ENCODE measurements at places on chromosomes 13 and 19.

- no peak for DNase-seq
Measured at GRCh38 chr13:96338030-96338429, 248.1 kb downstream of the HS6ST3 start.

DNA sequence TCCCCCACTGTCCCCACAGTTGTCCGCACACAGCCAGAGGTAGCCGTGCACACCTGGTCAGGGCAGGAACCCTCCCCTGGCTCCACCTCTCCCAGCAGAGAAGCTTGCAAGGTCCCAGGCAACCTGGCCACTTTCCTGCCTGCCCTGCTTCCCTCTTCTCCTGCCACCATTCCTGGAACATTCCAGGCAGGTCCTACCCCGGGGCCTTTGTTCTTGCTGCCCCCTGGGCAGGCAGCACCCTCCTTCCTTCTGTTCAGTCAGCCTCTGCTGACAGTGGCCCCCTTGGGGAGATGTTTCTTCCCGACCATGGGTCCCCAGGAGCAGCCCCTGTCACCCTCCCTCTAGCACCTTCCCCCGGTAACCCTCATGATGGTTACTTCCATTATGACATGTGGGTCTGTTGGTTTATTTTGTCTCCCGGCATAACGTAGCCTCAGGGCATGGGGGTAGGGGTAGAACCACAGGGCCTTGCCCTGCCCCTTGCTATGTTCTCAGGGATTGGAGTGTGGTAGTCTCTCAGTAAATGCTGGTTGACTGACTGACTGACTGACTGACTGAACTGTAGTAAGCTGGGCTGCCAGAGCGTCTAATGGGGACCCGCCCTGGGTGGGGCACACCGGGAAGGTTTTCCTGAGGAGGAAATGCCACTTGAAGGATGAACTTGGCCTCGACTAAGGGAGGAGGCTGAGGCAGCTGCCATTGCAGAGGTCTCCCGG, 10.8 kb downstream of the PAK4 start:
- no peak for DNase-seq

DNA sequence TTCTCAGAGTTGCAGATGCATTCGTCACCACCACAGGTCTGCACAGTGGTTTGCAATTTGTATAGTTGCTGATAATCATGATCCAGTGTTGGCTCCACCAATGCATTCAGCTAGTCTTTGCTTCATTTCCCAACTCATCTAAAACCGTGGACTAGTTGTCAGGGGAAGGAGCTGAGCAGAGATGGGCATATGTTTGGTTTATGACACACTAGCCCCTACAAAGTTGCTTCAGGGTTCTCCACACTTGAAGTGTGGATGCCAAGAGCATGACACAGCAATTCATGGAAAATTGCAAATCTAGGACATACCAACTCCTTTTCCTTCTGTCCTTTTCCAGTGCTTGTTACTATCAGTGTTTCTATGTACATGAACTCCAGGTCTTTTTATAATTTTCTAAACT, 168.0 kb downstream of the TNFSF13B start:
- DNase-seq = no peak

DNA sequence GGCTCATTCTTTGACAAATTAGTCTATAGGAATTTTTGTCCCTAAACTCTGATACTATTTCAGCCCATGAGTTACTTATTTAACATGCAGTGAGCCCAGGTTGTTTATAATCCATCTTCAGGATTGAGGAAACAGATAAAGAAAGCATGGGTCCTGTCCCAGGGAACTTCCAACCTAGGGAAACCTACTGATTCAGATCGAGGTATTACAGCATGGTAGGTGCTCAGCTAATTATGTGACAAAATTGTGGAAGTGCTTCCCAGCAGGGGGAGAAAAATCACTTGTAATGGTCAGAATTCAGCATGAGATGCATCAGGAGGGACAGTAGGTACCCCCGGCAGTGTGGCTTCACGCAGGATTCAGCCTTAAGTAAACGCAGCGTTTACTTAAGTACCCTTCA, 171.3 kb downstream of the NUFIP1 start:
- DNase-seq = no peak

GRCh38 chr19:55546822-55547614, 1.7 kb upstream of the SBK3 start:
- no peak for DNase-seq

DNA sequence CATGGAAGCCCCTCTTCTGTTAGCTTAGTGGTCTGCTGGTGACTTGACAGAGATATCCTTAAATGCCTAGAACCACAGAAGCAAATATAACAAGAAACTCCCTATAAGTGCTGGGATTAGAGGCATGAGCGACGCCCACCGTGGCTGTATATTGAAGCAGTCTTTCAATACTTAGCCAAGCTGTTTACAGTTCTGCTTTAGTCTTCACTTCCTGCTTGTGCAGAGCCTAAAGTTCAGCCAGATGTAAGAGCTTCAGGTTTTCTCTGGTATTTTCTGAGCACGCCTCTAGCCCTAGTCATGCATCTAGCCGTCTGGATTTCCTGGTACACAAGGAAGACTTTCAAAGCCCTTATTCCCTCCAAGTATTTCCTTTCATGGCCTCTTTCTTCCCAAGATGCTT, 28.5 kb downstream of the TRPM4 start:
- DNase-seq = no peak

DNA sequence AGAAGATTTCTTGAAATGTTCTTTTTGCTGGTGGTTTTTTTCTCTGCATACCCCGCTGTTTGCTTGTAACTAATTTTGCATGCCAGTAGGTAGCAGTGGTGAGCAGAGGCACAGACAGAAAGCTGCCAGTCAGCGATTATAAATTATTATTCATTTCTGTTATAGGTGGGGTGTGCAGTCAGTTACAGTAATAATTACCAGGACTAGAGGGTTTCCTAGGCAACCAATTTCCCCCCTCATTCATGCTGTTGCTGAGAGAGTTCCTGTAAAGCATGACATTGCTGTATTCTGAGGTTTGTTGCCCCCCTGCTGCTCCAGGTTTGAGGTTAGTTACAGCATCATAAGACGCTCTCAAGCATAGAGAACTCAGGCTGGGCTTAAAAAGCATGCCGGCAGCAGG, 104.5 kb downstream of the URI1 start:
- no peak for DNase-seq

GRCh38 chr13:97108530-97108900, 113.6 kb upstream of the MBNL2 start:
- DNase-seq = no peak

DNA sequence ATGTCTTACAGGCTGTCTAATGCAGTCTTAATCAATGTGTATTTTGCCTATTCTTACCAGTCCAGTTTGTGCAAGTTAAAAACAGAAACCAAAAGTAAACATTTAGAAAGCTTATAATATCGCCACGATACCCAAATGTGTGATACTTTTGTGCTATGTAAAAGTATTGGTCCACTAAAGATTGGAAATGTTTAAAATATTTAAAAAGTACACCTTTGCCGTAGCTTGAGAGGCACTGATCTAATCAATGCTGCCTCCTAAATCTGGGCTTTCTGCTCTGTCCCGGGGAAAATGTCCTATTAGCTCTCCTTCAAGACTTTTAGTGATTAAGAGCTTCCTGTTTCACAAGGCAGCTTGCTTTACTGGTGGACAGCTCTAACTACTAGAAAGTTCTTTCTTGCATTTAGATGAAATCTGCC, 64.7 kb downstream of the DNAJC15 start:
- DNase-seq = no peak

DNA sequence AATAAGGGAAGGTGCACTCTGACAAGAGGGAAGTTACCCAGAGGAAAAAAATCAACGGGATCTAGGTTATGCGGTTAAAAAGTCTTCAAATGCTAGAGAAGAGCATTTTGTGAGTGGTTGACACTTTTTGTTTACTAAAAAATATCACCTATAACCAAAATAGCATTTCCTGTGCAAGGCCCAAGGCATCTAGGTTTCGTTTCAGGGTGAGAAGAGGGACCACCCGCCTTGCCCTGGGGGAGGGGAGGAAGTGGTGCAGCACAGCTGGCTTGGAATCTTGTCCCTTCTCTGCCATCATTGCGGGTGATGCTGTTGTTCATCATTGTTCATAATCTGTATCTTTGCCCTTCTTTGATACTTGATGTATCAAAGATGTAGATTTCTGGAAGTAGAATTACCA, 80.6 kb downstream of the NUFIP1 start:
- DNase-seq = no peak

DNA sequence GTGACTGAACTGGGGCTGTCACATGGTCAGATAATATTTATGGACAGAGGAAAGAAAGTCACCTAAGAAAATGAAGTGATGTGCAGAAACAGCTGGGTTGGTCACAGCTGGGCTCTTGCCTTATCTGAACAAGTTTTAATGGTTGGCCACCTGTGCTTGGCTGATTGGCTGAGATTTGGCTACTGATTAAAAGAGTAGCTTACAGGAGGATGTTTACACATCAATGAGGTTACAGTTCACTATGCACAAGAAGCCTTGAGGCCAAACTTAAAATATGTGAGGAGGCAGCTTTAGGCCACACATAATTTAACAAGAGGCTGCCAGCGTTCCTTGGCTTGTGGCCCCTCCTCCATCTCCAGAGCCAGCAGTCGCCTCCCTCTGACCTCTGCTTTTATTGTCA, 99.2 kb upstream of the C1QTNF9B start:
- no peak for DNase-seq

DNA sequence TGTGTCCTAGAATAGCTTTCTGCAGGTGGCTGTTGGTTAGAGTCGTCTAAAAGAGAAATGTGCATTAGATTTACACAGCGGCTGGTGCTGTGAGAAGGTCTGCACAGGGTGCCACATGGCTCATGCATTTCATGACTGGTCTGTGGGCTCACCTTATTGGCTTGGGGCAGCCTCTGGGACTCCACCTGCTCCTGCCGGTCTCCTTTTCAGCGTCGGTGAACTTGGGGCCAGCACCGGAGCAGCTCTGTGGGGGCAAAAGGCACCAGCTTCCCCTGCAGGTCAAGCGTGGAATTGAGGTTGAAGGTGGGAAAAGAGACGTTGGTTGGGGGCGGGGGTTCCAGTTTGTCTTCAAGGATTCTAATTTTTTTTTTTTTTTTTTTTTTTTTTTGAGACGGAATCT, 3.1 kb upstream of the PNMA8C start:
- DNase-seq = no peak

- DNase-seq = no peak
Measured at GRCh38 chr13:76646946-76647345, 239.3 kb downstream of the KCTD12 start.

GRCh38 chr19:43674183-43674582, 4.2 kb upstream of the PLAUR start:
- no peak for DNase-seq

- no peak for DNase-seq
Measured at GRCh38 chr13:112839356-112840105, 129.5 kb upstream of the MCF2L start.

- no peak for DNase-seq
Measured at GRCh38 chr13:114141261-114141996, 9.0 kb upstream of the RASA3 start.

DNA sequence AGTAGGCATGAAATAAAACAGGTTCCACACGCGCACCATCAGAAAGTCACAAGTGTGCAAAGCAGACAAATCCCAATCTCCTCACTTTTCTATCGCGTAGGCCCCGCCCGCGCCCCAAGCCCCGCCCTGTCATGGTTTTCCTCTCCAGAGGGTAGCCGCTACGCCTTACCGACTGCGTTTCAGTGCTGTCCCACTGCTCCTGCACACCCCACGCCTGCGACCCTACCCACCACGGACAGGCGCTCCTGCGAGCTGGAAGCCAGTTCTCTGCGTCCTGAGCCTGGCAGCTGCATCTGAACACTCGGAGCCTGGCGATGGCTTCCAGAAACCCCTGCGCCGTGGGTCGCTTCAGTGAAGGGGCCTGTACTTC, 379 bp upstream of the ZNF470 start:
- peak; percentile 4 for DNase-seq

GRCh38 chr13:40406405-40407120, 259.9 kb downstream of the FOXO1 start:
- no peak for DNase-seq

- no peak for DNase-seq
Measured at GRCh38 chr19:37654118-37654517, 1.1 kb downstream of the ZFP30 start.

DNA sequence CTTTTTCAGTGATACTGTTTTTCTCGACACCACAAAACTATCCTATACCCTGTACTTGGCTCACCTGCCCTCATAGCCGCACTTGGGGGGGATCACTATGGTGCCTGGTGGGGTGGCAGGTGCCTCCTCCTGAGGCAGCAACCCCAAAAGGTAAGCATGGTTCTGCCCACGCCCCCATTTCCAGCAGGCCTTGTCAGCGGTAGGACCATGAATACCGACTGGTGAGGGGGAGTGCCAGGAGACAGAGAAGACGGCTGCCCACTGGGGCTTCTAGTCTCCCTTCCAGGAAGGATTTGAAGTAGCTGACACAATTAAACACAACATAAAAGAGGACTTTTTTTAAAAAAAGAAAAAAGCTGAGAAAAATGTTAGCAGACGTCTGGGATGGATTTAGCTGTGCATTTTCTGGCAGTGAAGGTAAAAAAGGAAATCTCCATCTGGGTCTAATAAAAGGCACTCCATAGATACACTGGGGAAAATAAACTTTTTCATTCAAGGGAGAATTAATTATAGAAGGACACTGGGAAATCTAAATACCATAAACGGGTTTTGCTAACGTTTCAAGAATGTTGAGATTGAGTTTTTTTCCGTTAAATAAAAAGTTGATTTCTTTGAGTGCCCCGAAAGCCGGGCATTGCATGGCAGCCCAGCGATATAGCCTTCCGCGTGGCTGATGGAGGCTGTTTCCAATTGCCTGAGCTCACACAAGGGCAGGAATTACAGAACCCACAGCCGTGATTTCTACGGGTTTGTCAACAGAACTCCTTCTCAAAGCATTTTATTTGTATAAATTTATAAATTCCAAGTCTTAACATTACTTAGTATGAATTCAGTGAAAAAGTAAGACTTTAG, 45.1 kb downstream of the ATP11A start:
- no peak for DNase-seq

GRCh38 chr19:34556488-34556887, 74.9 kb downstream of the WTIP start:
- DNase-seq = no peak

GRCh38 chr13:85223883-85224656, 575.1 kb downstream of the SLITRK6 start:
- no peak for DNase-seq

- DNase-seq = no peak
Measured at GRCh38 chr19:47446534-47447469, 24.9 kb downstream of the SLC8A2 start.

Measured in activated CD8-positive, alpha-beta memory T cell treated with anti-CD3 and anti-CD28 coated beads for 48 hours (primary cell).